Omental fat pad (tissue), 4 donors: ENCODE measurements at places on chromosomes 2 and 18.

GRCh38 chr2:141728886-141729285 lies 401.9 kb downstream of the LRP1B start:
- DNase-seq: no peak

- no peak for DNase-seq
Observed at GRCh38 chr2:238988752-238989151, 140.9 kb downstream of the TWIST2 start.

DNA sequence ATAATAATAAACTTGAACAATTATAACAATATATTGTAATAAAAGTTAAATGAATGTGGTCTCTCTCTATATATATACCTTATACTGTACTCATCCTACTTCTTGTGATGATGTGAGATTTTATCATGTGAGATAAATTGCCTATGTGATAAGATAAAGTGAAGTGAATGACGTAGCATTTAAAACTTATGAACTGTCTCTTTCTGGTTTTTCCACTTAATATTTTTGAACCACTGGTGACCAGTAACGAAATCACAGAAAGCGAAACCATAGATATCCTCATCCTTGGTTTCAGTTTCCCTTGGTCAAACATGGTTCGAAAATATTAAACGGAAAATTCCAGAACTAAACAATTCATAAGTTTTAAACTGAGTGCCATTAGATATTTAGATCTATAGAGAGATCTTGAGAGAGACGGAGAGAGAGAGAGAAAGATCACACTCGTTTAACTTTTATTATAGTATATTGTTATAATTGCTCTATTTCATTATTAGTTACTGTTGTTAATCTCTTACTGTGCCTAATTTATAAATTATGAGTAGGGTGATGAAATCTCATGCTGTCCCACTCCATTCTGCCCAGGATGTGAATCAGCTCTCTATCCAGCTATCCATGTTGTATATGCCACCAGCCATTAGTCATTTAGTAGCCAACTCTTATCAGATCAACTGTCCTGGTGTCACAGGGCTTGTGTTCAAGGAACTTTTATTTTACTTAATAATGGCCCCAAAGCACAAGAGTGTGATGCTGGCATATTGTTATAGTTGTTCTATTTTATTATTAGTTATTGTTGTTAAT lies 156.8 kb downstream of the THADA start:
- DNase-seq: no peak

DNA sequence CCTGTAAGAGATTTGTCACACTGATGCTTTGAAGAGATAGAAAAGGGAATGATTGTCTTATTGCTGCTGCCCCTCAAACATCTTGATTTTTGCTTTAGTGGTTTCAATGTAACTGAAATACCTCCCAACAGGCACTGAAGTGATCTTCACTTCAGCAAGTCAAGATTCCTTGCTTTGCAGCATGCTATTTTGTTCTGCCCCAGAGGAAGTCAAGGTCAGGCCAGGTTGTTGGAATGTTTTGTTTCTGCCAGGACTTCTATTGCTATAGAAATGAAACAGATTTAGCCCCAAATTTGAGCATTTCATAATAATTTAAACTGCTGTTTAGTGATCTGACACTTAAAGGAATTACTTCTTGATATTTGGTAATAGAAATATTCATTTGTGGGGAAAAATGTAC lies 277.6 kb downstream of the ZNF804A start:
- no peak for DNase-seq

DNA sequence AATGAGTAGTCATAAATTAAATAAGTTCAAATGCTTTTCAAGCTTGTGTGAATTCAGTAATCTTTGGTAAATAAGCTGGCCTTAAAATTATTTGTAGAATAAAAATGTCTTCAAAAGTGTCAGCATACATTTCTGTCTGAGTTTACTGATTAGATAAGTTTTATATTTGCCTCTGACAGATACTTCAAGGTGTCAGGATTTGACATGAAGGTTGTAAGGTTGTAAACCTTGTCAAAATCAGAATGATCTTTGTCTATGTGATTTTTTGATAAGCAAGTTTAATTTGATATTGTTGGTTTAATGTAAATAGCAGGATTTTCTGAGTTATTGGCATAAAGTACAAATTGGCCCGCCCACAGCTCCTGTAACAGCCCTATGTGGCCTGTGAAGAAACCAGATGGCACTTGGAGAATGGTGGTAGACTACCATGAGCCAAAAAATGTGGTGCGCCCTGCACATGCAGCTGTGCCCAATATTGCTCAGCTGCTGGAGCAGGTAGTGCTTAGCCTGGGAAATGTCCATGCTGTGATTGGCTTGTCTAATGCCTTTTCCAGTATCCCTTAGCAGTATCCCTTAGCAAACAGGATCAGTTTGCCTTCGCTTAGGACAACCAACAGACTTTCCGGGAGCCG lies 188.0 kb upstream of the SPHKAP start:
- no peak for DNase-seq

- DNase-seq: no peak
Observed at GRCh38 chr2:180722551-180723239, 257.7 kb upstream of the UBE2E3 start.

DNA sequence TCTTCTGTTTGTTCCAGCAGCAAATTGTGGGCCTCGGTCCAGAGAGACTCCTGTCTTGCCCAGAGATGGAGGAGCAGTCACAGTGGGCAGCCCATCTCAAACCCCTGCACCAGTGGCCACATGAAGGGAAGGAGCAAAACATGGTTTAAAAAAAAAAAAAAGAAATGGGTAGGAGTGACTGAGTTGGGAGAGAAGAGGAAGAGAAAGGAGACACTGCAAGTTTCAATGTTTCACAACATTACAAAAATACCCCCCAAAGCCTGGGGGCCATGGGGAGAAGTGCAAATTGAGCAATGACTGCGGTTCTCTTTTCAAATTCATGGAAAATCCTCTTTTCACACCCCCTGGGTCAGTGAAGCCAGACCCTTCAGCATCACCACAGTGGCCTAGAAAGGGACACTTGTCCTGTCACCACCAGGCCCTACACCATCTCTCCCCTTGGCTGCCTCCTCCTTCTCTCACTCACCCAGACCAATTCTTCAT lies 117.1 kb downstream of the ZFP36L2 start:
- no peak for DNase-seq

DNA sequence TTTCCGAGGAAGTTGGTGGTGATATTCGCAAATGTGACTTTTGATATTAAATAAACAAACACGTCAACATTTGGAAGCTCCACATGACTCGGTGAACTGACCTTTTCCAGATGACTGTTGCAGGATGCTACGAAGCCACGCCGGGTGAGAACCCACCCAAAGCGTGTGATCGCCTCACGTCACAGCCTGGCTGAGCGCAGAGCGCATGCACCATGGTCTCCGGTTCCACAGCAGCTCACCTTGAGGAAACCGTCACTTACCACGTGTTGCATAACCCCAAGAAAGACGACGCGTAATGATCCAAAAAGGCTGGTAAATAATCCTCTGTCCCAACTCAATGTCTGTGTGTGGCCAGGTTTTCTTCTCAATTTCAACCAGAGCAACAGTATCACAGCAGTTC lies 64.5 kb upstream of the CTDP1 start:
- no peak for DNase-seq

GRCh38 chr2:99572373-99573164 lies 82.8 kb upstream of the REV1 start:
- no peak for DNase-seq

DNA sequence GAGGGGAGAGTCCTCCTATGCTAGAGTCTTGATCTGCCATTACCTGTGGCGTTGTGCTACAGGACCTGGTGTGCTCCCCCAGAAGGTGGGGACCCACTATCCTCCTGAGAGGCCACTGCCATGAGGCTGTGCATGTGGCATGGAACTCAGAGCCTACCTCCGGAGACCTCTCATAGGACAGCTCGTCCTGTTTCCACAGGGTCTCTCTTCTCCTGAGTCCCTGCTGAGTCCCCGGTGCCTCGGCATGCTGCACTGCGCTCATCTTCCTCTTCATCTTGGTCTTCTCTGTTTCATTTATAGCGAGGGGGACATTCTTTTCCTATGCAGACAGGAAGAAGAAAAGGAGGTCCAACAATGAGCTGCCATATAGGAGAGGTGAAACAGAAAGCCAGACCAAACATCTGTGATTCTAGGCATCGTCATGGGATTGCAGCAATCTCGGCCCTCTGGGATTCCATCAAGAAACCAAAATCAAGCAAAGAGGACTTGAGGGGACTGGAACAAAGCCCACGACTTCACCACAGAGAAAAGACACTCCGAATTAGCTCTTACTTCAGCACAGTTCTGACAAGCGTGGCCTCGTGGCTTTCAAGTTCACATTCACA lies 83.7 kb downstream of the KCNF1 start:
- no peak for DNase-seq

DNA sequence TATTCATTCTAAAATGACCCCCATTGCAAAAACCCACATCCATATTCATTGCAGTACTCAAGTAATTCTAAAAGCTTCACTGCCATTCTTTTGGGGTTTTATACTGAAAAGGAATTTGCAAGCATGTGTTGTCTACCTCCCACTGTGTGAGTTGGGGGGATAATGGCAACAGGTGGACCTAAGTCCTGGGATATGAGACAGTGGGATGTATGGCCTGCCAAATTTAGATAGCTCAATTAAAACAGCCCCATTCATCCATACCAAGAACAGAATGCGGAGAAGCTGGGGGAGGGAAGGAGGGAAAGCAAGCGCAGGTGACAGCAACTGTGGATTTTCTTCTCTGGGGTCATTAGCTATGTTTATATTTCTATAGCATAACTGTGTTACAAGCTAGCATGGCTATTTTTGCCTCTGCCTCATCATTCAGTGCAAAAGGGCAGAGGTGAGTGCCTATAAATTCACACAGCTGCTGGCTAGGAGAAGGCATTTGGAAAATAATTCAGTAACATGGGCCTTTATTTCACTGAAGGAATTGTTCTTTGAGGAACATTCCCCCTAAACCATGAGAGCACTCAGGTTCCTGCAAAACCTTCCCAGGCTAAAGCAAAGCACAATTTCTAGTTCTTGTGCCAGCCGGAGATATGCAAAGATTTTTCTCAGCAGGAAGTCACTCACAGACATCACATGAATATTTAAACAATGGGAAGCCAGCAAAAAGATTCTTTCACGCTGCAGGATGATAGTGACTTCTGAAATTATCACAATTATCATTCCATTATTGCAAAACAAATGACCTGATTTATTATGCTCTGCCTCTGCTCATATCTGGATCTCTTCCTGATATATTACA lies 393.9 kb upstream of the ACVR2A start:
- DNase-seq: no peak

DNA sequence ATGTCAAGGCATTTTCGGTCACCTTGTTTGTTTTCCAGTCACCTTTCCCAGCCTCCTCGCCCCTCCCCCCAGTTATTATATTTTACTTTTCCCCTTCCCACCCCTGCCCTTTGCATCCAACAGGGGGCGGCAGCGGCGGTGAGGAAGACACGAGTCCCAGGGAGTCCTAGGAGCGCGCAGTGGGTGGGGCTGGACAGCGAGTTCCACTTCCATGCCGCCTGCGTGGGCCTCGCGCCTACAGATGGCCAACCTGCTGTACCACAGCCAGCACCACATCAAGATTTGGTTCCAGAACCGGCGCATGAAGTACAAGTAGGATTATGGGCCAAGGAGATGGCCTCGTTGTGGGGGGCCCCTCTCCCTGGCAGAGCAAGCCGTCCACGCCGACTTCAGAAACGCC lies 37.2 kb upstream of the EVA1A start:
- DNase-seq: no peak

DNA sequence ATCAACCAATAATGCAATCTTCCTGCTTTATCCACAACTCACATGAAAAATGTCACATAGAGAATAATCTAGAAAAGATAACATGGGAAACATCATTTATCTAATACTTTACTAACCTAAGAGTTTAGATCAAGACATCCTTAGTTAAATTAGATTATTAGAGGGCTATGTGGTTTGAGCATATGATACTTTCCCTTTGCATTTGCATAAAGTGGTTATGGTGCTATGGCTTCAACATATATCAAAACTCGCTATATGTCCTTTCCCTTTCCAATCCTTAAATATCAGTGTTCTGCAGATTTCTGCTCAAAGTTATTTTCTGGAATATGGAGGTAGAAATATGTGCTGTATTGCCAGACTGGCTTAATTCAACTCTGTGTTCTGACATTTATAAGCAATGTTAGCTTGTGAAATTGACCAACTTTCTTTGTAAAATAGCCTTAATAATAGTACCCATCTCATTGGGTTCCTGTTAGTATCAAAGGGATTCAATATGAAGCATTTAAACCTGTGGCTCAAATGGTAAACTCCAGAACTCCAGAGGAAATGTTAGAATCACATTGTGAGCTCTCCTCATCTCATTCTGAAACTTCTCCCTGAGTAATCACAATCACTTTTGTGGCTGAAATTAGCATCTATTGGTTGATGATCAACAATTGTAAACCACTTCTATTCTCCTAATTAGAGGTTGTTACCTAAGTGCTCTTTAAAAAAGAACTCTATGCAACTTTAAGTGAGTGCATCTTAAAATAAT lies 1089.9 kb upstream of the SLC39A10 start:
- no peak for DNase-seq

DNA sequence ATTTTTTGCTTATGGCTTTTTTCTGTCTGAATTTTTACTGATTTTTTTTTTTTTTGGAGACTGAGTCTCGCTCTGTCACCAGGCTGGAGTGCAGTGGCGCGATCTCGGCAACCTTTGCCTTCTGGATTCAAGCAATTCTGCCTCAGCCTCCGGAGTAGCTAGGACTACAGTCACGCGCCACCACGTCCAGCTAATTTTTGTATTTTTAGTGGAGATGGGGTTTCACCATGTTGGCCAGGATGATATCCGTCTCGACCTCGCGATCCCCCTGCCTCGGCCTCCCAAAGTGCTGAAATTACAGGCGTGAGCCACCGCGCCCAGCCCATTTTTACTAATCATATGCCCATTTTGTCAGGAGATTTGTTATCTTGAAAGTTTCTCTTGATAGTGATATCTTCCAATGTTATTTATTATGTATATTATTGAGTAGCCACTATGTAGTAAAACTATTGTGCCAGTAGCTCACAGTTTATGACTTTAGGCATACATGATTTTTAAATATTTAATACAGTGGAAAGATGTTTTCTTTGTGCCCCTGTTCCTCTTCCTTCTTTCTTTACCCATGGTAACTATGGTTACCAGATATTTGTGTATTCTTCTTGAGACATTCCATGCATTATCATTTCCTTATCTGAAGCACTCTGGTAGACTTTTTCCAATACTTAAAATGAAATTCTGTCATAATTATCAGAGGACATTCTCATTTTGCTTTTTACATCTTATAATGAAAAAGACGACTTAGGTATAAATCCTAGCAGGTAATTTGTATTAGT lies 2.1 kb downstream of the HAT1 start:
- no peak for DNase-seq

DNA sequence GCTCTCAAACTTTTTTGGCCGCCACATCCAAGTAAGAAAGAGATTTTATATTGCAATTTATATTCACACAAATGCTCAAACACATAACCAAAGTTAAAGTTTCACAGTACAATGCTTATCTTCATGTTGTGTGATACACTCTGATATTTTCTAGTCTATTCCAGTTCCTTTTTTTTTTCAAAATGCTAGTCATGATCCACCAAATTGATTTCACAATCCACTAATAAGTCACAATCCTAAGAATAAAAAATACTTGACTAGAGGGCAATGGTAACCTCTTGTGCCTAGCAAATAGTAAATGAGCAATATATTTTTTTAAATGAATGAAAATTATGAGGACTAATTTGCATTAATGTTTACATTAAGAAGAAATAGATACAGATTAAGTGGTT lies 5.8 kb upstream of the PTPN4 start:
- no peak for DNase-seq
